ENCODE measurements at places on chromosomes 5 and 9.
A peak's percentile ranks its signal among the peaks of the same experiment; 100 is the strongest.

GRCh38 chr9:121353241-121354061 is 16.6 kb downstream of the STOM start:
- no peak for DNase-seq

DNA sequence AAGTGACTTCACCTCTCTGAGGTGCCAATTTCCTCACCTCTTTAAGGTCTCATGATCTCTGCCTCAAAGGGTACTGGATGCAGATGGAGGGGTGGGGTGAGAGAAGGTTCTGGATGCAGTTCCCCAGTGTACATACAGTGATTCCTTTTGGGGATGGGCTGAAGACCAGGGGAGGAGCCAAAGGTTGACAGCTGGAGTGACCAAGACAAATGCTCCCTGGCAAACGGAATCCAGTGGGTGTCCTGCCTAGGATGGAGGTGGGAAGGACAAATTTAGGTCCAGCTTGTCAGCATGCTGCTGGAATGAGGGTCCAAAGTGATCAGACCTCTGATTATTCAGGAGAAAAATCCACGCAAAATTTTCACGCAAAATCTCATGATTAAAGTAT is 7.3 kb upstream of the LMX1B start:
- DNase-seq = no peak

DNA sequence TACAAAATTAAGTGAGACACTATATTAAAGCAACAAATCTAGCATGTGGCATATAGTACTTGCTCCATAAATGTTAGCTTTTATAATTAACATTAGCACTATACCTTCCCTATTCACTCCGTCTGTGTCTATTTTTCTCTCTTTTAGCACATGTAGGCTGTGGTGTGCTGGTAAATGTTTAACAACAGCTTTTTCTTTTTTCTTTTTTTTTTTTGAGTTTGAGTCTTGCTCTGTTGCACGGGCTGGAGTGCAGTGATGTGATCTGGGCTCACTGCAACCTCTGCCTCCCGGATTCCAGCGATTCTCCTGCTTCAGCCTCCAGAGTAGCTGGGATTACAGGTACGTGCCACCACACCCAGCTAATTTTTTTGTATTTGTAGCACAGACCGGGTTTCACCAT is 62.1 kb downstream of the SPRY4 start:
- no peak for DNase-seq

DNA sequence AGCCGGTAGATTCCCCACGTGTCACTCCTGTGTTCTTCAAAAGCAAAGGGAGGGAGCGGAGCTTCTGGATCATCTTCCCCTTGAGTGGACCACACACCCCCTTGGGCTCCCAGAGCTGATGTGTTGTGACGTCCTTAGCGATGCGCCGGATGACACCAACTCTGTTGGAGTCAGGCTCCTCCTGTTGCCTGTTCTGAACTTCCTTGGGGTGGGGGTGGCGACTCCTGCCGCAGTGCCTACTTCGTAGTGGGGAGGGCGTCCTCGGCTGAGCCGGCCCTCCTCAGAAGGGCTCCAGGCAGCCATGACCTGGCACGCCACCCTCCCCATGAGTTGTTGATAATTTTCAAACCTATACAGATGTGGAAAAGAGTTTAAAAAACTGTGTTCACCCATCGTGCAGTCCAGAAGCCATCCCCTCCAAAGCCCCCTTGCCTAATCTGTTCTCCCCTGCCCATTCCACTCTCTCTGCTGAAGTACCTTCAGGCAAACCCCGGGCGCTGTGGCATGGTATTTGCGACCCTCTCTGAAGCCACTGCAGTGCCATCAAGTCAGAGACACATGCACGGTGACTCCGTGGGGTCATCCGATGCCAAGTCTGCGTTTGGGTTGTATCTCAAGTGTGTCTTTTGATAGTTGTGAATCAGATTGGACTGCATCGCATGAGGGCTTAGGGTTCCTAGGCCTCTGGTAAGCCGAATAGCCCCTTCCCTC is 16.7 kb downstream of the EXOC3 start:
- DNase-seq = no peak

GRCh38 chr5:73947906-73948640 is 322.1 kb downstream of the ARHGEF28 start:
- peak; percentile 41 for DNase-seq

DNA sequence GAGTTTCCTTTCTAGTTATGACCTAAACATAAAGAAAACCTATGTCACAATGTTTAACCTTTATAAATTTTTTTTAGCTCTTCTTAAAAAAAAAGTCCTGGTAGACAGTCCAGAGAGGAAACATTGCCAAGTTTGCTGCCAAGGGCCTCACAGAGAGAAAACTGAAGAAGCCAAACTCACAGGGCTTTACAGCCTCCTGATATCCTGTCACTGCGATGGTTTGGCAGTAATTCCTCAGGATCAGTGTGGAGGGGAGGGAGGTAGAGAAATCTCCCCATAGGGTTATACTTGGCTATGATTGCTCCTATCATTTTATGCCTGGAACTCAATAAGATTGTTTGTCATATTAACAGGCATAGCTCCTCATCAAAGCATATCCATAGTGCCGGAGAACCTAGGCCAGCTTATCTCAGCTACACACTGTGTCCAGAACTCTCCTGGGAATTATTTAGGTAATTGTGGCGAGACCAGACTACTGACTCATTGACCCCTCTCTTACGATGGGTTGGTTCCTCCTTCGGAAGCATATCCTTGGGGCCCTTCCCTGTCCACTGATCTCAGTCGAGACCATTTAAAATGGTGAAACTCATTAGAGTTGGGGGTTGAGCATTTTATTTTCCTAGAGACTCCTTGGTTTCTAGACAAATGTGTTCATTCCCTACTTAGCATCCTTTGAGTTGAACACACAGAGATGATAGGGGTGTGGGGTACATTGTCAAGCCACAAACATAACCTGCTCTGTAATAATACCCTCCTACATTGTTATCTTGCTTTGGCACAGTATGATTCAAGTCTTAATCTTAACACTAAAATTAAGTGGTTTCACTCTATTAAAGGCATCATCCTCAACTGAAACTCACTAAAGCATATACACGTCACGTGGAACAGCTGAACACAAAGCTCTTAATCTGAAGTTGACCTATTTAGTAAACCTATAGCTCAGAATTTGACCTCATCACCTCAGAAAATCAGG is 53.4 kb upstream of the TMC1 start:
- no peak for DNase-seq

- DNase-seq = no peak
Observed at GRCh38 chr5:147245381-147246165, 10.7 kb downstream of the STK32A start.

- DNase-seq = no peak
Observed at GRCh38 chr5:8634219-8634618, 765.3 kb downstream of the MTRR start.

- no peak for DNase-seq
Observed at GRCh38 chr5:52859628-52860027, 71.9 kb downstream of the ITGA1 start.

GRCh38 chr9:118419676-118420075 is 715.5 kb downstream of the TLR4 start:
- no peak for DNase-seq

GRCh38 chr9:129667850-129668249 is 2.4 kb downstream of the PRRX2 start:
- DNase-seq = no peak

DNA sequence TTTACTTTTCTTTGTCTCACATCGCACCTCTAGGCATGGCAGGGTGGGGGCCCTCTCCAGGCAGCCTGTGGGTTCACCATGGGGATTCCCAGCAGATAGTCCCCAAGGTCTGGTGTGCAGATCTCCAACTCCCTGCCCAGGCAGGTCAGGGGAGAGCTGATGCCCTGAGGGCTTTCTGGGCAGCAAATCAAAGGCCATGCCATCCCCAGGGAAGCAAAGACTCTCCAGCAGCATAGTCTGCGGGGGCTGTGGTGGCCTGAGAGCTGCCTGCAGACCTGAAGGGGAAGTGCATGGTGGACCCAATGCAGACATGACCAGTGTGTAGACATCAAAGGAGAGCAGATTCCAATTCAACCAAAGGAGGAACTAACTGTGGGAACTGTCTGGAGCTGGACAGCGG is 7.7 kb downstream of the NEURL1B start:
- no peak for DNase-seq

DNA sequence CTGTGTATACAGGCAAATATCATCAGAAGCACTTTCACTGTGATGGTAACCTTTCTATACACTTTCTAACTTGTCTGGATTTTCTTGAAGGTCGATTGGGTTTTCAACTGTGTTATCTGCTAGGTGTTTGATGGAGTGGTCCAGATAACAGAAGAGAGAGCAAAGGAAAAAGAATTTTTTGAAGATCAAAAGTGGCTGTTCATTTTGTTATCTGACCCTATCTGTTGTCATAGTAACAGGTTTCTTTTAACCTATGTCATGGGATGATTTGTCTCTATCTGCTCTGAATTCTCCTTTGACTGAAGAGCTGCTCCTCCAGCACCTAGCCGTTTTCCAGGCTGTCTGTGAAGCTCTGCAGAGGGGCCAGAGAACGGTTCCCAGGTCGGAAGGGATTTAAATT is 77.8 kb upstream of the IRX2 start:
- no peak for DNase-seq

DNA sequence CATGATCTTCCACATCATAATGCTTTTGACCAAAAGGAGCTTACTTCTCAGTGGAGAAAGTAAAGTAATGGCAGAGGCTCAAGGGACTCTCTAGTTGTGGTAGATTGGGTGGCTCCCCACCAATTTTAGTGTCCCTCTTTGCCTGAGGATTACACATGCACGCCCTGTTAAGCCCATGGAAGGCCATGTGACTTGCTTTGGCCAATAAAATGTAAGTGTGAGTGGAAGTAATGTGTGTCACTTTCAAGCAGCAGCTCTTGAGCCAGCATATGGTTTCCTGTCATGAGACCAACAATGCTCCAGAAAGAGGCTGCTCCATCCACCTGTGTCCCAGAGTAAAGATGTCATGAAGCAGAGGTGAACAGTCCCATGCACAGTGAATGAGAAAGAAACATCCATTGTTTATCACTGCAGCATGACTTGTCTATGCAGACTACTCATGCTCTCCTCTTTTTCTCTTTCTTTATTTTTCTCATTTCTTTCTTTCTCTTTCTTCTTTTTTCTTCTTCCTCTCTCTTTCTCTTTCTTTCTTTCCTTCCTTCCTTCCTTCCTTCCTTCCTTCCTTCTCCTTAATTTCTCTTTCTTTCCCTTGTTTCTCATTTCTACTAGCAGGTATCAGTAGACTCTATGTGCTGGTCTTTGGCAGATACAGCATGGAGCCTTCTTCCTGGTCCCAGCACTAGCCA is 57.3 kb upstream of the EGFLAM start:
- no peak for DNase-seq

DNA sequence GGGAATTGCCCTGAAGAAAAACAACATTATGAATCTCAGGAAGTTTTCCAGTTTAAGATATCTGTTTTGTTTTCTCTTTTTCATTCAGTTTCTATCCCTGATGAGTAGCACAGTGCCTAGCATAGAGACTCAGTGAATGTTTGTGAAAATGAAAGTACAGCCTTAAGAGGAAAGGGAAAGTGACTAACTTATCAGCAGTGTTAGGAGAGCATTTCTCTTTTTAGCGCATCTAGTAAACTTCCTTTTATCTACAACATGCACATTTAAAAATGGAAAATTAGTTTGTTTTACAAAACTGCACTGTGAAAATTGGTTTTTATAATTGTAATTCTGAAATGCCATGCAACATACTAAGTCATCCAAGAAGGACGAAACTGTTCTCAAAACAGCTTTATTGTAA is 110.8 kb downstream of the SMARCA2 start:
- no peak for DNase-seq

- DNase-seq = no peak
Observed at GRCh38 chr9:113931140-113931539, 55.0 kb downstream of the ZNF618 start.

DNA sequence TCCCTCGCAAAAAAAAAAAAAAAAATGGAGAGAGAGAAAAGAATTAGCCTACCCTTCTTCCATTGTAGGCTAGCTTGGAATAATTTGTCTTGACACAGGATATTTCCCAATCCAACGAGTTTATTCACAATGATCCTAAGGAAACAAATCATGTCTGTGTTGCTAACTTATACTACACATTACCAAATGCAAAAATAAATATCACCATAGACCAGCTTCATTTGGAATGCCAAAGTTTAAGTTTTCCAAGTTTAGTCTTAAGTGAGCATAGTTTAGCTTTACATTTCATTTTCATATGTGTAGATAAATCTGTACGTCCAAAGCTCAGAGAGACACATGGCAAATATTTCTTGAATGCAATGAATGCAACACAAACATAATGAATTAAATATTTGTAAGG is 1106.2 kb upstream of the DMAC1 start:
- no peak for DNase-seq

DNA sequence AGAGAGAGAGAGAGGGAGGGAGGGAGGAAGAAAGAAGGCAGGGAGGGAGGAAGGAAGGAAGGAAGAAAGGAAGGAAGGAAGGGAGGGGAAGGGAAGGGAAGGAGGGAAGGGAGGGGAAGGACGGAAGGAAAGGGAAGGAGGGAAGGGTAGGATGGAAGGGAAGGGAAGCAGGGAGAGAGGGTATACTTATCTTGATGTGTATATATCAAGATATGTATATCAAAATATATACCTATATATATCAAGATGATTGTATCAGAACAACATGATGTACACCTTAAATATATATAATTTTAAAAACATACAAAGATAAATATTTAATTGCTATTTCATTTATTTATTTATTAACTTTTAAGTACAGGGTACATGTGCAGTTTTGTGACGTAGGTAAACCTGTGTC is 96.8 kb upstream of the ADAMTS16 start:
- no peak for DNase-seq

DNA sequence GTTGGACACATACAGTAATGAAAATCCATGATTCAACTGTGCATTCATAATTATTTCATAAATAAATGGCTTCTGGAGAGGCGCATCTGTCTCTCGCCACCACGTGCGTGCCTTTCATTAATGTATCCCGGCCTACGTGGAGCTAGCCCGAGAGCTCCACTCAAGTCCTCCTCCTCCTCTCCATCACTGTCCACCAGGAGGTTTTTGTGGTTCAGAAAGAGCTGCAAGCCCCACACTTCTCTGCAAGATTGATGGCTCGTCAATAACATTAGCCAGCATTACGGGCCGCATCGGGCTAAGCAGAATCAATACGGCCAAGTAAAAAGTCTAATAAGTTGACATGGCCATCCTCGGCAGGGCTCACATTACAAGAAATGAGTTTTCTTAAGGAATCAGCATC is 499.8 kb downstream of the BNC2 start:
- DNase-seq = no peak

DNA sequence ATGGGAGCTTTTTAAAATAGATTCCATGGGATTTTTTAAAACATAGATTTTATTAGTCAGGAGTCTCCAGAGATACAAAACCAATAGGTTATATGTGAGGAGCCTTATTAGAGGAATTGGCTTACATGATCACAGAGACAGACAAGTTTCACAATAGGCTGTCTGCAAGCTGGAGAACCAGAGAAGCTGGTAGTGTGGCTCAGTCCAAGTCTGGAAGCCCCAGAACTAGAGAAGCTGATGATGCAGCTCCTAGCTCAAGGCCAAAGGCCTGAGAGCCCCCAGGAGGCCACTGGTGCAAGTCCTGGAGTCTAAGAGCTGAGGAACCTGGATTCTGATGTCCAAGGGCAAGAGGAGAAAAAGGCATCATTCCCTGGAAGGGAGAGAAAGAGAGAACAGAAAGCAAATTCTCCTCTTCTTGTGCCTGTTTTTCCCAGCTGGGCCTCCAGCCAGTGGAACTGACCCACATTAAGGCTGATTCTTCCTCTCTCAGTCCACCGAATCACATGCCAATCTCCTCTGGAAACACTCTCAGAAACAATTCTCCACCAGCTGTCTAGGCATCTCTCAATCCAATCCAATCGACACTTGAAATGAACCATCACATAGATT is 59.3 kb downstream of the AHRR start:
- no peak for DNase-seq
